ENCODE measurements at places on chromosomes 3 and 15. TPM values are rescaled to one million over a fixed set of nuclear protein-coding genes. Genes with fewer than 3 reads are reported as not detected.

The MAGI1 gene
- polyA plus RNA-seq: 31.2 TPM

The HES1 gene
- 53.9 TPM for polyA plus RNA-seq

The MEGF11 gene
- polyA plus RNA-seq: 0.66 TPM

The PLD1 gene
- polyA plus RNA-seq: 87.6 TPM

The CCR5 gene
- 1.8 TPM for polyA plus RNA-seq

The GASK1A gene
- polyA plus RNA-seq: 5.0 TPM

The MESP1 gene
- polyA plus RNA-seq: 1.0 TPM

Measured in large intestine (tissue), 12 donors.